ENCODE measurements at places on chromosomes 11 and 22.

GRCh38 chr11:1372660-1373059 lies 17.1 kb upstream of the BRSK2 start:
- no peak for DNase-seq

DNA sequence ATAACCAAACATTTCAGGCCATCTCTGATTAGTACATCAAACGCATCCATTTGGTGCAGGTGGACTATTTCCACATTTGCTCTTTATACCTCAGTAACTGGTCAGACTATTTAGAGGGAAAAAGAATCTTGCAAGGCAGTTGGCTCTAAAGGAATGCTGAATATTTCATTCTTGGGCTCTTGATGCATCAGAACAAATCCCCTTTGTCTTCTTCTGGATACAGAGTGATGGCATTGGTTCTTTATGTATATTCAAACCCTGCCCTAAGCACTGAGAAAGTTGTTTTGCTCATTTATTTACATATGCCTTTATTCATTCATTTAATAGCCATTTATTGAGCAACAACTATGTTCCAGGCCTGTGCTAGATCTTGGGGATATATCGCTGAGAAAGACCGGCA lies 31.1 kb upstream of the RAB30 start:
- DNase-seq: no peak

DNA sequence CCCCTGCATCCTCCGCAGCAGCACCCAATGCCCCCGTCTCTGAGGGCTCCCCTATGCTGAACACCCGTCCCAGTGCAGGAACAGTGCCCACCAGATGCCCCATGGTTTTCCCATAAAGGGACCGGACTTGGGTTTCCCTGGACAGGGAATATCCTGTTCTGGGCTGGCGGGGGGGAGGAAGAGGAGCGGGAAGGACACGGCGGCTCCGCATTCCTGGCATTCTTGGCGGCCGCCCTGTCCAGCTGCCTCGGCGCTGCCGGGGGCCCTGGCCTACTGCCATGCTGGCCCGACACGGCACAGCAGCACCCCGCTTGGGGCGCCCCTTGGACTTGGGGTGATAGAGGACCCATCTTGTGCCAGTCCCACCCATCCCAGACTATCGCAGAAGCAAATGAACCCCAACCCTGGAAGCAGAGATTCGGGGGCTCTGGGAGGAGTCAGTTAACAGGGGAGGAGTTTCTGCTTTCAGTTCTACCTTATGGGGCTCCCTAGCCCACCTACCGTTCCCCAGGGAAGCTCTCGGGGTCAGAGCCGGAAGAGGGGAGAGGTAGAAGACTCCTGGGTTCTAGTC lies 23.7 kb upstream of the CBX7 start:
- DNase-seq: no peak

GRCh38 chr11:44016131-44016530 lies 31.6 kb upstream of the ACCSL start:
- no peak for DNase-seq

DNA sequence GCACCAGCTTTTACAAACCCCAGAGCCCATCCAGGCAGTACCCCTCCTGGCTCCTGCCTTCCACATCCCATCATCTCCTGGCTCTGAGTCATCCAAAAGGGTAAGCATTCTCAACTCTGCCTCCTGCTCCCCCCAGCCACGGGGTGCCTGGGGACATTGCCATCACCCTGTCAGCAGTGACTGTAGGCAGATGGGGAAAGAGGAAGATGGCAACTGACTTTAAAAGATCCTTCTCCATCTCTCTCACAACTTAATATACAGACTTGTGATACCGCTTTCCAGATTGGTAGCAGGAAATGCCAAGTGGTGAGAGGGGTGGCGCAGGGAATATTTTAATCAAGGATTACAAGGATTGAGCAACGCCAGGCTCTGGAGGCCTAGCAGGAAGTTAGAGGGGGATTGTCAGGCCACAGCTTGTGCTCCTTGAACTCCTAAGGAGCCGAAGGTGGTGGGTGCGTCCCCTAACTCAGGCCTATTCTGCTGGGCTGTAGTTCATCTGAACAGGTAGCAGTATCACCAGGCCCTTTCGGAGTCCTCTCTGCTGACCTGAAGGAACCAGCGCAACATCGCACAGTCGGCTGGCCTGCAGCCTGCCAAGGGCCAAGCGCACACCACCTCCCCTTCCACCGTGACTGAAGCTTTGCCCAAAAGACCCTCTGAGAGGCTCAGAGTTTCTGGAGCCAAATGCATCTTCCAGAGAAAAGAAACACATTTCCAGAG lies 83.3 kb downstream of the ZC3H12C start:
- DNase-seq: no peak

- no peak for DNase-seq
These were observed 35.0 kb downstream of the AMPD3 start for GRCh38 chr11:10490032-10490397.

- DNase-seq: no peak
These were observed 1.8 kb upstream of the VSTM5 start for GRCh38 chr11:93852242-93852641.

DNA sequence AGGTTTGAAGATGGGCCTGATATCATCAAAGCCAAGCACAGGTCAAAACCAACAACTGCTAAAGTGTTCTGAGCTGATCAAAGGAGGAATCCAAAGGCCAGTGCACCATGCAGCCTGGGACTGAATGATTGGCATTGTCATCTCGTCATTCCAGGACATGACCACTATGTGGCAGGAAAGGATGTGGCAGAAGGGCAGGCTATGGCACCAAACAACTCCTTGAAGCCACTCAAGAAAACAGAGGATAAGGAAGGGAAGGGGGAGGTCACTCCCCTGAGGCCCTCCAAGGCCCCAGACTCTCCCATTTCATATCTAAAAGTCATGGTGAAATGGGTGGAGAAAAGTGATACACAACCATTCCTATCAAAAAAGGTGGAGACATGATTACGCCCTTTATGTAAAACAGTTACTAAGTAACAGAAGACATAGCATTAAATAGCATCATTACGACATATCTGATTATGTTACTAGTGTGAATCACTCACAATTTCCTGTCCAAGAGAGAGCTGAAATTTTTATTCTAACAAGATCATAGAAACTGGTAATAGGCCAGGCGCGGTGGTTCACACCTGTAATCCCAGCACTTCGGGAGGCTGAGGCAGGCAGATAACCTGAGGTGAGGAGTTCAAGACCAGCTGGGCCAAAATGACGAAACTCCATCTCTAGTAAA lies 49.3 kb downstream of the AHNAK start:
- no peak for DNase-seq

- no peak for DNase-seq
These were observed 47.4 kb downstream of the SNX19 start for GRCh38 chr11:130868721-130869390.

DNA sequence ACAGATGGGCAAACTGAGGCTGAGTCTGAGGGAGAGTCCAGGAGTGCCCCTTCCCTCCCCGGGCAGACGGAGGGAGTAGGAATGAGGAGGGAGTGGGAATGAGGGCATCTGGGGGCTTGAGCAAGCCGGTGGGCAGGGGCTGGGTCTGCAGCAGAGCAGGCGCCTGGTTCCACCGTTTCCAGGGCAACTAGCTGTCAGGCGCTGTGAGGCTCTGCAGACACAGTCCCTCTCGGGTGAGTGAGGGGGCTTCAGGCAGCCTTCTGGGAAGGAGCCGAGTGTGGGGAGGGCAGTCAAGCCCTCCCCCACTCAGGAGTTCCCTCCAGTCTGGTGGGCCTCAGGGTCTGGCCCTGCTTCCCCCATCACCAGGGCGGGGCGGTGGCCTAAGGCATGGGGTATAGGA lies 19.0 kb downstream of the TMEM258 start:
- no peak for DNase-seq

DNA sequence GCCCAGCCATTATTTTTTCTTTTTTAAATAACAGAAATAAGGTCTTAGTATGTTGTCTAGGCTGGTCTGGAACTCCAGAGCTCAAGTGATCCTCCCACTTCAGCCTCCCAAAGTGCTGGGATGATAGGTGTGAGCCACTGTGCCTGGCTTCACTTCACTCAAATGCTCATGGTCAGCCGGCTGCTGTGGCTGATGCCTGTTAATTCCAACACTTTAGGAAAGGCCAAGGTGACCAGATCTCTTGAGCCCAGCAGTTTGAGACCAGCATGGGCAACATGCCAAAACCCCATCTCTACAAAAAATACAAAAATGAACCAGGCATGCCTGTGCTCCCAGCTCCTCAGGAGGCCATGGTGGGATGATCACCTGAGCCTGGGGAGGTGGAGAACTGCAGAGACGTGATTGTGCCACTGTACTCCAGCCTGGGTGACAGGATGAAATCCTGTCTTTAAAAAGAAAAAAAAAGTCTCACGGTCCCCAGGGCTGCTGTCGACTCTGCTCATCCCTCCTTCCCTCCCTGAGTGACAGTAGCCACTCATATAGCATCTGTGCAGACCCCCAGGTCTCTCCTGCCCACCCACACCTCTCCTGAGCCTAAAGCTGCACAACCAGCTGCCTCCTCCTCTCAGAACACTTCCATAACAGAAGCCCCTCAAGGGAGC lies 3.6 kb downstream of the YDJC start:
- no peak for DNase-seq

DNA sequence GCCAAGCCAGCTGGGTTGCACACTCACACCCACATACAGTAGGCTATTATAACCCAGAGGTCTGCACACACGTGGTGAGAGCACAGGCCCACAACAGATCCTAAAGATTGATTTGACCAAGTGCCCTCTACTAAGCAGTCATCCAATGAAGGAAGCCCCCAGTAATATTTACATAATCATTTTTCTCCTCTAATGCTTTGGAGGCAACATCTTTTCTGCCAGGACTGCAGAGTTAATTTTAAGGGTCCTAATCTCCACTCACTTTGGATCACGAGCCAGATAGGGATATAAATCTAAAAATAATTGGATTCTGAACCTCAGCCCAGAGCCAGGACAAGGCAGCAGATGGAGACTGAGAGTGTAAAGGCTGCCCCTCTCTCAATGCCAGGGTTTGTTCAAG lies 49.1 kb upstream of the MTNR1B start:
- DNase-seq: no peak
